ENCODE measurements at places on chromosomes 5 and 9.

- DNase-seq = no peak
Measured at GRCh38 chr9:14466429-14466818, 152.5 kb upstream of the NFIB start.

- no peak for DNase-seq
Measured at GRCh38 chr5:178462076-178462475, 128.1 kb downstream of the COL23A1 start.

- no peak for DNase-seq
Measured at GRCh38 chr5:3217771-3218495, 377.7 kb upstream of the IRX1 start.

DNA sequence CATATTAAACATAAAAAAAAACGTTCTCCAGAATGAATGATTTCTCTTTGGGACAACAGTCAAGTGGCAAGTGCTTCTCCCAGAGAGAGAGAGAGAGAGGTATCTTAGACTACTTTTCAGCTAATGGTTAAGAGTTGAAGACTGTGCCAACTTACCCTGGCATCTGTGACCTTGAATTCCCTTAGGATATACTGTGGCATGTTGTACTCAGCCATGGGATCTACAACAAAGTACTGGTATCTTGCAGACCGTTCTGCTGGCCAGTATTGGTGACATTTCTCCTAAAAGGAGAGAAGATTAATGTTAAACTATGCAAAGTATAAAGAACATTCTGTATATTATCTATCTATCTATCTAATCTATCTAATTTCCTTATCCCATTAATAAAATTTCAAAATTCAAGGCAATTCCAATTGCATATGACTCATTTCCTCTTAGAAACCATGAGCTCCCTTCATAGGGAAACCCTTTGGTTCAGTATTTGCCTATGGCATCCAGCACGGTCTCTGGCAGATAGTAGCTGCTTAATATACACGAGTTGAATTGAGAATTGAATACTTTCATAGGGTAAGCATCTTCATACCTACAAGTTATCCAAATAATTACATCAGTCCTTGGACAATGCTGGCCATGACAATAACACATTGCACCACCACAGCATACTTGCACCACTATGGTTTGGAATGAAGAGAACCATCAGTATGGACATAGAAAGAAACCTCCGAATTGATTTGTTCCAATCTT lies 539.4 kb upstream of the DMAC1 start:
- DNase-seq = no peak

DNA sequence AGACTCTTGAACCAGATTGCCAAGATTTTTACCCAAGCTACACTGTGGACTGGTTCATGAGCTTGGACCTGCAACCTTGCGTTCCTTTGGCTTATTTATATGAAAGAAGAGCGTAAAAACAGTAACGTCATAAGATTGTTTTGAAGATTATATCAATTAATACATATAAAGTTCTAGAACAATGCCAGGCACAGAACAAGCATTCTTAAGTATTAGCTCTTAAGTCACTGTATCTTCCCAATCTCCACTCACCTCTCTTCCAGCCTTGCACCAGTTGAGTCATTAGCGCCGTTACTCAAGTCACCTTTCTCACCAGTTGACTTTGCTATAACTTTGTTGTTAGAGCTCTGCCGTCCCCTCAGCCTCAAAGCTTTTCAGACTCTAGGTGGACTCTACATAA lies 415.7 kb downstream of the PLK2 start:
- no peak for DNase-seq

- DNase-seq = no peak
Measured at GRCh38 chr9:114678130-114678529, 3.9 kb downstream of the TEX48 start.

DNA sequence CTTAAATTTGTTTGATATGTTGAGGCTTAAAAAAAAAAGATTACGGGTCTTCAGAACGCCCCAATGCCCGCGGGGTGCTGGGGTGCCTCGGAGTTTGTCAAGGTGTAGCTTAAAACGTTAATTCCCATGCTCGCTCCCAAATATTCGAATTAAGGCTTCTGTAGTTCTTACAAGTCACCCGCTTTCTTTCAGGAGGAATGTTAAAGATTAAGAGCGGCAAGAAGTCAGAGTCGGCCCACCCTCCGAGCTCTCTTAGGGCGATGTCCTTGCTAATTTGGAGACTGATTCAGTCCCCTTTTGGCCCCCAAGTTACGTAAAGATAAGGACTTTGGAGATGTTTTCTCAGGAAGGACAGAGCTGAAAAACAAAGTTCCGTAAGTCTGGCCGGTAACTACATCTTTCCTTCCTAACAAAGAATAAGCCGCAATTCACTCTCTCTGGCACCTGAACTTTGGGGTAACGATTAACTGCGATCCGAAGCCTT lies 746 bp upstream of the NPM1 start:
- no peak for DNase-seq

DNA sequence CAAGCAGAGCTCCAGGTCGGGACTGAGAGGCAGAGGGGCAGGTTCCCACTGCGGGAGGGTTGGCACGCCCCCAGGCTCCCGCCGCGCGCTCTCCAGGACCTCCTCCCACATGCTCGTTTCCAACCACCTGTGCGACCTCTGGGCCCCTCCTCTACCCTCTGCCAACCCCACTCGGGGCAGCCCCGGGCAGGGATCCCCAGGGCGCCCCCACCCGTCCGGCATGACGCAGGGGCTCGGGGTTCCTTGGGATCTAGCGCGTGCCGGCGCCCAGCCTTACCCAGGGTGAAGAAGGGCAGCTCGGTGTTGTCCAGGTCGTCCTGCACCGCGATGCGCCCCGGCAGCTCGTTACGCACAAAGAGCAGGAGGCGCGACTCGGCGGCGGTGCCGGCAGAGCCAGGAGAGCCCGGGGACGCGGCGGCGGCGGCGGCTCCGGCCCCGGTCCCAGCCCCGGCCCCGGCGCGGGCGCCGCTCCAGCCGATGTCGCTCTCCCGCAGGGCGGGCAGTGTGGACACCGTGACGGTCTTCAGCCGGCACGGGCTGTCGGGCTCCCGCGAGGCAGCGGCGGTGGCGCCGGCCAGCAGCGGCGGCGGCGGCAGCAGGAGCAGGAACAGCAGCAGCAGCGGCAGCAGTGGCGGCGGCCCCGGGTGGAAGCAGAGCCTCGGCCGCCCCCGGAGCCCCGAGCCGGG lies 494 bp downstream of the ASTN2 start:
- DNase-seq = no peak

- no peak for DNase-seq
Measured at GRCh38 chr9:137191691-137192447, 3.4 kb downstream of the SSNA1 start.

DNA sequence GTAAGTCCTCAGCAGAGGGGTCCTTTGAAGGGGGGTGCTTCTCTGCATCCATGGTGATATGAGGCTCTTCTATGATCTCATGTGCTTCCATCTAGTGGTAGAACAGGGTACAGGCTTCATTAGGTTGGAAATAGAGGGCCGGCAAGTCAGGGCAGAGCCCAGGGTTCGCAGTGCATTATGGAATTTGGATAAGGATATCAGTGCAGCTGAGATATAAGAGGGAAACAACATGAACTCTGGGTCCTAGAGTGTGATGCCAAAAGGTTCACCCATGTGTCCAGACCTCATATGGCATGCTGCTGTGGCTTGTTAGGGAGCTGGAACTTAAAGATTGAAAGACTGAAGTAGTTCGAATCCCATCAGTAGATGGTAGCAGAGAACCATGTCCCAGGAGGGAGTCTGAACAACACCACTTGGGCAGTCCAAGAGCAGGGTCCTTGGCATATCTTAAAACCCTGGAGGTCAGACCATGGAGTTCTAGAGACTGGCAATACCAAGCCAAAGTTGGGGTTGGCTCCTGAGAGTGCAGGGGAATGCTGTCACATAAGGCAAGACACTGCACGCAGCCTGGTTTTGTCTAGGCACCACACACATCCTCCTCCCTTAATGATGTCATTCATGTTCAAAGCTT lies 2.3 kb downstream of the FAM221B start:
- no peak for DNase-seq

DNA sequence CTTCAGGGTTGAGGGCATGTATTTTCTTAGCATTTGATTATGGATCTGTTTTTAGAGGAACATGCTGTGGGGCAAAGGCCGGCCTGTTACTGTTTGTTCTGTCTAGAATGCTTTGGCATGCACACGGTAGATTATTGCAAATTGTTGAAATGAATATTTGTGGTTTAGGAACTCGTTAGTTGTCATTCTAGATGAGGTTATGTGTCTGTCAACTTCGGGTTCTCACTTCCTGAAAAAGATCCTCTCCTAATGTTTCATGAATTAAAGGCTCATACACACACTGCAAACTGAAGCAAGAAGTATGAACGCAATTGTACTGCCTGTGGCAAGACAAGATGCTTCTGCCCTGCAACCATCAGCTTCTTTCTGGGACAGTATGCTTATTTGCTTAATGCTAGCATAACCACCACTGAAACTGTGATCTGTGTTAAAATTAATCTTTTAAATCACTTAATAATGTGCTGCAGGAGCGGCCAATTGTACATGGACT lies 99.6 kb downstream of the BASP1 start:
- no peak for DNase-seq

GRCh38 chr5:91562922-91563321 lies 179.8 kb upstream of the ARRDC3 start:
- no peak for DNase-seq

- no peak for DNase-seq
Measured at GRCh38 chr9:98317134-98317857, 61.8 kb upstream of the TBC1D2 start.

DNA sequence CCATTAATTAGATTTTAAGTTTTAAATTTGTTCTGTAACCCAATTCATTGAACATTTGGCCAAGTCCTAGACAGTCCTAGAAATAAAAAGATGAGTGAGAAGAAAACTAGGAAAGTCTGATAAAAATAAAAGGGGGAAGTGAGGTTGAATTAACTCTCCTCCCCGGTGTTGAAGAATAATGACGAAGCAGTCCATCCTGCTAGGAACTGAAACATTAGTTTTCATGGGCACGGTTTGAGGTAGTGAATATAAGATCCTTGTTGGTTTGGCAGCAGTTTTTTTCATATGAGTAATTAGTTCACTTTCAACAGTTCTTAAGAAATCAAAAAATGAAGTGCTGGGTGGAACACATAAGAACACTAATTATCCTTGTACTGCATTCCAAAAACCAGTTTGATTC lies 103.1 kb downstream of the MTREX start:
- DNase-seq = no peak

- DNase-seq = no peak
Measured at GRCh38 chr5:15702102-15702501, 202.1 kb downstream of the FBXL7 start.

DNA sequence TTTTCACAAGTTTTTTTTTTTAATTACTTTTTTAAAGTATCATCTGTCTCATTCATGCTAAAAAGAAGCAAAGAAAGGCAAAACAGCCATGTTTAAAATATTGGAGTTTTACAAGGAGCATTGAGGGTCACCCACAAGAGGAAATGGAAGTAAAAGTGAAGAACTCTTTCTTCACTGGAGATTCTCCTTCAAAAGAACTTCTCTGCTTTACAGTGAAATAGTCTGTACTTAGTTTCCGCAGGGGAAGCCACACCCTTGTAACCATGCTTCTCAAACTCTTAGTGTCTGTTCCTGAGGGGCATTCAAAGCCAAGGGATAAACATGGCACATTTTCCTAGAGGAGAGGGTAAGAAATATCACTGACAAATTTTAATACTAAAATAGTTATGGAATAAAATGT lies 8.6 kb downstream of the C9orf72 start:
- no peak for DNase-seq

GRCh38 chr5:149999359-149999758 lies 1.1 kb downstream of the TIGD6 start:
- DNase-seq = no peak

All from thoracic aorta (tissue), 2 donors.